Stimulated activated CD4-positive, alpha-beta T cell treated with anti-CD3 and anti-CD28 coated beads, Interleukin-15, amount 100 ng/mL, for 1 hour (primary cell): ENCODE measurements at places on chromosomes 1 and 21.

GRCh38 chr1:155463865-155464650 is 98.5 kb downstream of the ASH1L start:
- DNase-seq: no peak

GRCh38 chr1:55816456-55817426 is 601.6 kb upstream of the USP24 start:
- no peak for DNase-seq

GRCh38 chr1:222009105-222009730 is 267.3 kb upstream of the DUSP10 start:
- DNase-seq: no peak

- no peak for DNase-seq
These were observed 137.5 kb downstream of the RYR2 start for GRCh38 chr1:237179503-237179902.

DNA sequence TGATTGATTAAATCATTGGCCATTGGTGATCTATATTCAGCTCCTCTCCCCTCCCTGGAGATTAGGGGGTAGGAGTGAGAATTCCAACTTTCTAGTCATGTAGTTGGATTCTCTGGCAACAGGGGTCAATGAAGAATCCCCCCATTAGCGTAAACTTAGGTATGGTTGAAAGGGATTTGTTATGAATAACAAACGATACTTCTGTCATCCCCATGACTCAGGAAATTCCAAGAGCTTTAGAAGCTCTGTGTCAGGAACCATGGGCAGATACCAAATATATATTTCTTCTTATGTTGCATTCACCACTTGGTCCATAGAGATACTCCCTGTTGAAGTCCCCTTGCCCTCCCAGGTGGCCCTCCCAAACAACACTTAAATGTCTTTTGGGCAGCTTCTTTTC is 124.5 kb downstream of the DNM3 start:
- DNase-seq: no peak

DNA sequence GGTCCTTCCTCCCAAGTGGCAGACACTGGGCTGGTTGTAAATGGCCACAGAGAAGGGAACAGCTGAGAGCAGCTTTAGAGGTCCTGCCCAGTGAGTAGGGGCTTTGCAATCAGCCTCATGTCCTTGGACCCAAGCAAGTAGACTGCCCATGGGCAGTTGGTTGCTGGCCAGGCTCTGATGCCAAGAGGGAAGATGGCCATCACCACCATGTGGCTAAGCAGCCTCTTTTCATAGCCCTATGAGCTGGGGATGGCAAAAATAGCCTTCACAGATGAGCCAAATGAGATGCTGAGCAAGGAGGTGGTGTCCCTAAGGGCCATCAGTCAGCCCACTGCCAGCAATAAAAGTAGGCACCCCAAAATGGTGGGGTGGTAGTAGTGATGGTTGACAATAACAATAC is 3.2 kb downstream of the DISP3 start:
- DNase-seq: no peak

DNA sequence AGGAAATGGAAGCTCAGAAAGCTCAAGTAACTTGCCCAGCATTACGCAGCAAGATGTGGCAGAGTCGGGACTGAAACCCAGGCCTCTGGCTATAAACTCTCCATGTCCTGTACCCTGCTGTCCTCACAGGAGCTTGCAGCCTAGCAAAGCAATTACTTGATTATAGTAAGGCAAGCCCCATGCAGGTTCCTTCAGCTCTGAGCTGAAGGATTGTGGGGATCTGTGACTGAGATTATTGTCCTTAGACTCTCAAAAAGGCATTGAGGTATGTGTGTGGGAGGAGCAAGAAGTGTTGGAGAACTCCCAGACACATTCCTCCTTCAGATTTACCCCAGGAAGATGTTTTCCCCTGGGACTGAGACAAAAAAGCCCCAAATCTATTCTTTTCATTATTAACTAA is 124.0 kb upstream of the SPATA6 start:
- no peak for DNase-seq

DNA sequence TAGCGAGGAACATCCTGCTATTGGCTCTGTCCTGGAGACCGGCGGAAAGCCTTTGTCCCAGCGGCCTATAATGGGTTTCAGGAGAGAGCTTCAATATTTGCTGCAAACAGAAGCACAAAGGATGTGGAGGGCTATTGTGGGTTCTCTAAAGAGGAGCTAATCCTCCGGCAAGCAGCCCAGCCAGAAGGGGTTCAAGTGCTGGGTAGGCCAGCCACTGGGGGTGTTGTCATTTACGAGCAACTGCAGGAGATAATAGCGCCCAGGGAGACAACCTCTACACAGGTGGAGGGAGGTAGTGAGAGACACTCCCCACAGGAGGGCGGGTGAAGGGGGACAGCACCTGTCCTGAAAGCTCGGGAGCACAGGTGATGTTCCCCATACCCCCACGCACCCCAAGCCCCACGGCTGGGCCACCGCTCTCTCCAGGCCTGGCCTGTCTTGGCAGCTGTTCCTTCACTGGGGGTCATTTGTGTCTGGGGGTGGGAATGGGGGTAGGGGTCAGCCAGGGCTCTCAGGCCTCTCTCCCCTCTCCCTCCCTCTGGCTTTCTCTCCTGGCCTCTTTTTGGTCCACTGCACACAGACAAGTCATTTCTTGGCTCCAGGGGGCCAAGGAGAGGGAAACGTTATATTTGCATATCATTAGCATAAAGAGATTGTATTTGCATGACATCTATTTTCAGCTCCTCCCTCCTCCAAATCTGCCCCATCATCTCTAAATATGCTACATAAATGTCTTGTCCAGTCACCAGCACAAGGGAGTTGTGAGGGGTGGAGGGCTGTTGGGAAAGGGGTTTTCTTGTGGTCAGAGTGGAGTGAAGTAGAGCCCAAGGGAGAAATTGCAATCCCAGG is 22.0 kb upstream of the SLC26A9 start:
- no peak for DNase-seq

DNA sequence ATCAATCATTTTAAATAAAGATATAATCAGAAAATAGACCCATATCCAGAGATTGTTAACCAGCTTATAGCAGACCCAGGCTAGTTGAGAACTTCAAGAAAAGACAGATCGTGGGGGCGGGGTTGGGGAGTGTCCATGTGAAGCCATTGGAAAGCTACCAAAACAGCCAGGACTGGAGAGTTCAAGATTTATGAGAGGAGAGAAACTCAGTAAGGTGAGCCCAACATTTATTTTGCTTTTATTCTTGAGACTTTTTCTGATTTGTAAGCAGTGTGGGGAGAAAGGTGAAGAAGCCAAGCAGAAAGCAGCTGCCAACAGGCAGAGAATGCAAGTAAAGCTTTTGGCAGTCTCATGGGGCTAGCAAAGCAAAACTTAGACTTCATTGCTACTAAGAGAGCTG is 179.9 kb downstream of the VPS13D start:
- no peak for DNase-seq

DNA sequence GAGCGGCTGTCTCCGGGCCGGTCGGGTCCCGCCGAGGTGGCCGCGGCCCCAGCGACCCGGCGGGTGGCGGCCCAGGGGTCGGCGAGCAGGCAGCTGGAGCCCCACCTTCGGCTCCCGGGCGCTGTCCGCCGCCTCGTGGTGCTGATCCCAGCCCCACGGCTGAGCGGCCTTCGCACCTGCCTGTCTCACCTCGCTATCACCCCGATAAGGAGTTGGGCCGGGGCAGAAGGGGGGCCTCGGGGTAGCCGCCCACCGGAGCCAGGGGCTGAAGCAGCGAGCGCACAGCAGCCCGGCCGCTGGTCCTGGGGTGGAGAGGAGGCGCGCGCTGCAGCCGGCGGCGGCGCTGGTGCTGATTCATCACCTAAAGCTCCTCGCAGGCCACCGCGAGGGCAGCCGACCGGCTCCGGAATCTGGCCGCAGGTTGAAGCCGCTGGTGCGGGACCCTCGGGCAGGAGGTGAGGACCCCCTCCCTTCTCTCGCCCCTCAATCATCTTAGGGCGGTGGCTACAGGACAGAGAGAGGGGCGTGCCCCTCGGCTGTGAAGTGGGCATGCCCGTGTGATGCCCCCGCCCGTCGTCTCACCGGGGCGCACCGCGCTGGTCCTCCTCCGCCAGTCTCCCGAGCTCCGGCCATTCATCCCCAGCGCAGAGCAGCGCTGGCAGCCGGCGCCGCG is 575 bp downstream of the TRIM67 start:
- DNase-seq: peak; percentile 26

GRCh38 chr1:73910466-73910865 is 287.5 kb downstream of the LRRIQ3 start:
- no peak for DNase-seq

- no peak for DNase-seq
These were observed 41.2 kb downstream of the KIF21B start for GRCh38 chr1:200982071-200982945.

GRCh38 chr1:117067533-117068370 is 7.6 kb downstream of the TTF2 start:
- no peak for DNase-seq

GRCh38 chr1:54838565-54839180 is 37.5 kb upstream of the TTC22 start:
- no peak for DNase-seq

DNA sequence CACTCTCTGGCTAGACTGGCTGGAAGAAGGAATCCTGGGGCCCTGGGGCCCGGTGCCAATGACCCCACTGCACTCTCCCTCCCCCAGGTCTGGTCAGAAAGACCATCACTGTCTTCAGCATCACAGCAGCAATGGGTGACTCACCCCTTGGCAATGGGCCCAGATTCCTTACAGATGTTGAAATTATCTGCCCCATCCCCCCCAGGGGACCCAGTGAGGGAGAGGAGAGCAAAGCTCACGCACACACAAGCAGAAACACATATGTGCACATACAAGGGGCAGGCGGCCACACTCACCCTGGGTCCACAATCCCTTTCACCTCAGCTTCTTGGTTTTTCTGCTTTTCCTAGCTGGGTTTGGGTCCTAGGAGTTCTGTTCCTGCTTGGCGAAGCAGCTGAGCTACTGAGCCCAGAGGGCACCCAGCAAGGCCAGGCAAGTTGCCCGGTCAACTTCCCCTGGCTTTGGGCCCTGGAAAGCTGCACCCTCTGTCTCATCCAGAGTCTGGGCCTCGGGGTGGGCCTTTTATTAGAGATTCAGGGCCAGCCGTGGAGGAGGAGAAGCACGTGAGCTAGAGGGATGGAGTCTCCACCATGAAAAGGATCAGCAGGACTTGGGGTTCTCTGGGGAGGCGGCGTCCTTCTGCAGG is 2.6 kb downstream of the COL16A1 start:
- no peak for DNase-seq

DNA sequence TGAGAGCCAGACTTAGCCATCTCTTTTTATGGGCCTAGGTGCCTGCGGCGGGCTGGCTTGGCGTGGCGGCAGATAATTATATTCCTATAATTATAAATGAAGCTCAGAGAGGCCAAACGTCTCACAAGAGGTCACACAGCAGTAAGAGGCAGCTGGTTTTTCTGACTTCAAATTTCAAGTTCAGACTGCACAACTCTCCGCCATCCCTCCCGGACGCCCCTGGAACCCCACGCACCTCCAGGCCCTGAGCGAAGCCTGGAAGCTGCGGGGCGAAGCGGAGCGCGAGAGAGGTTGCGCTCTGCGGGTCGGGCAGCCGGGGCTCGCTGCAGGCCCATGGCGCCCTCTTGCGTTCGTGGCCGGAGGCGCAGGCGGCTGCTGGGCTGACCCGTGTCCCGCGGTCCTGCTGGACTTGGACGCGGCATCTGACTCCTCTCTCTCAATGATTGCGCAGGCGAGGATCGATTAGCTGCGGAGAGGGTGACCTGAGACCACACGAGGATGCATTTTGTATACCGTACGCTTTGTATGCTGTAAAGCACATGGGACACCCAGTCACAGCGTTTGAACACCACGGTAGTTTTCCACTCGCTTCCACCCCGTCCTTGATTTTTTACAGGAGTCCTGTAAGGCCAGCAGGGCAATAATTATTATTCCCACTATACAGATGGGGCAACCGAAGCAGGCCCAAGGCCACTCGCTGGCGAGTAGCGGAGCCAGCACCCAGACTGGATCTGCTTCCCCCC is 272.7 kb downstream of the FOXD2 start:
- peak; percentile 35 for DNase-seq

GRCh38 chr1:221376286-221376685 is 365.6 kb downstream of the DUSP10 start:
- no peak for DNase-seq

DNA sequence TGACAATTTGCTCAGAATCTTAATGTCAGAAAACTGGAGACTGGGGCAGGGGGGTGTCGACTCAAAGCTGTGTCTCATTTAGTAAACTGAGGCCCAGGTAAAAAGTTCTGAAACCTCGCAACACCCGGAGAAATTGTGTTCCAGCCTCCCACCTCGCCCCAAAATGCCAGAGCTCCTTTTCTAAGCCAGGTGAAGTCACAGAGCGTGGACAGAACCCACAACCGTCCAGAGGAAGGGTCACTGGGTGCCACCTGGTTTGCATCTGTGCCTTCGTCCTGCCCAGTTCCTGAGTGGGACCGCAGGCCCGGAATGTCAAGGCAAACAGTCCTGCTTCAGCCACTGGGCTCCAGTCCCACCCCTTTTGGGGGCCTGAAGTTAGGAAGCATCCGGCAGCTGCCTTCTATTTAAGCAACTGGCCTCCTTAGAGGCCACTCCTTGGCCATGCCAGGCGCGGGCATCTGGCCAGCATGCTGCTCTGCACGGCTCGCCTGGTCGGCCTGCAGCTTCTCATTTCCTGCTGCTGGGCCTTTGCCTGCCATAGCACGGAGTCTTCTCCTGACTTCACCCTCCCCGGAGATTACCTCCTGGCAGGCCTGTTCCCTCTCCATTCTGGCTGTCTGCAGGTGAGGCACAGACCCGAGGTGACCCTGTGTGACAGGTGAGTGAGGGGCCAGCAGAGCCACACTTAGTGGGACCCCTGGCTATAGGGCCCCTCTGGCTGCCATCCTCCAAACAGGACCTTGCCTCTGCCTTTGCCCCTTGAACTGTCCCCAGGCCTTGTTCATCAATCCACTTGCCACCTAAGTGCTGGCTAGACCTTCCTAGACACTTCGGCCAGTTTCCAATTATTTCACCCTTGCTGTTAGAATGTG is at the start of gene TAS1R1:
Gene TAS1R1, plus strand, starts transcription at position 401 of the 872 bp plus-strand sequence. Its CDS starts 67 bp downstream, at position 468.
- no peak for DNase-seq

- DNase-seq: no peak
These were observed 59.9 kb downstream of the VANGL2 start for GRCh38 chr1:160460214-160460642.

- no peak for DNase-seq
These were observed 25.1 kb downstream of the TMEM201 start for GRCh38 chr1:9613625-9614299.
